ENCODE measurements at places on chromosomes 2 and 18.
A peak's percentile ranks its signal among the peaks of the same experiment; 100 is the strongest.

- DNase-seq, result no peak
Measured at GRCh38 chr2:85854166-85854509, 34.7 kb downstream of the ST3GAL5 start.

DNA sequence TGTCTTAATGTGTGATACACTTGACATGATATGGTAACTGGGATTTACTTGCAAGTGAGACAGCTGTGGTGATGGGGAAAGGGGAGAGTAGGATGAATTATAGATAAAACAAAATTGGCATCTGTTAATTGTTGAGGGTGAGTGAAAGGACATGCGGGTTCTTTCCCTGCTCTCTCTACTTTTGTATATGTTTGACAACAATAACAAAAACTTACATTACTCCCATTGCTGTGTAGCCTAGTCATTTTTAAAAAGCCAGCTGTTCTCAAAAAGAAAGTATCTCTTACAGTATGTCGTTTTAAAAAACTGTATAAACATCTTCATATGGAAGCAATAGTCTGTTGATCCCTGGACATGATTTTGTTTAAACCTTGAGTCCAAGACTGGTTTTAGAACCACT, 117.6 kb downstream of the MYO1B start:
- no peak for DNase-seq

GRCh38 chr2:186328838-186329237, 157.2 kb upstream of the ZC3H15 start:
- DNase-seq, result peak; percentile 75

GRCh38 chr18:79806976-79807841, 9.5 kb downstream of the KCNG2 start:
- DNase-seq, result no peak

GRCh38 chr2:15804246-15804619, 136.1 kb upstream of the MYCN start:
- DNase-seq, result no peak

GRCh38 chr18:62763101-62763521, 47.8 kb downstream of the PHLPP1 start:
- DNase-seq, result no peak

DNA sequence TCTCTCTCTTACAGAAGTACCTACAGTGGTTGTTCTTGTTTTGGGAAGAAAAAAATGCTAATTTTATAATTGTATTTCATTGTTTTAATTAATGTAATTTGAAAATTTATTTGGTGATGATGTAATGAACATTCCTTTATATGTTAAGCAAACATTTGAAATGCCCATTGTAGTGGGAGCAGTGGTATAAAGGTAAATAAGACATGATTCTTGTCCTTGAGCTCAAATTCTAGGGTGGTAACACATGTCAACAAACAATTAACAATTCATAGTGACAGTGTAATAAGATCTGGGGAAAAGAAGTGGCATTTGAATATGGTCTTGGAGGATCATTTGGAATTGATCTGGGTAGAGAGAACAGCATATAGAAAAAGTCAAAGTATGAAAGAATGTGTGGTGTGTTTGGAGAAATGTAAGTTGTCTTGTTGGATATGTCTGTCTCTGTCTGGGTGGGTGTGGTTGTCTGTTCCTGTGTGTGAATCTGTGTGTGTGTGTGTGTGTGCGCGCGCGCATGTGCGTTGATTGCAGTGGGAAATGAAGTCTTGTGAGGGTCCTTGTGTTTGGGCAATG, 5.8 kb downstream of the PTPN4 start:
- DNase-seq, result no peak

GRCh38 chr18:34978533-34978893, 62.7 kb upstream of the MAPRE2 start:
- peak; percentile 37 for DNase-seq

DNA sequence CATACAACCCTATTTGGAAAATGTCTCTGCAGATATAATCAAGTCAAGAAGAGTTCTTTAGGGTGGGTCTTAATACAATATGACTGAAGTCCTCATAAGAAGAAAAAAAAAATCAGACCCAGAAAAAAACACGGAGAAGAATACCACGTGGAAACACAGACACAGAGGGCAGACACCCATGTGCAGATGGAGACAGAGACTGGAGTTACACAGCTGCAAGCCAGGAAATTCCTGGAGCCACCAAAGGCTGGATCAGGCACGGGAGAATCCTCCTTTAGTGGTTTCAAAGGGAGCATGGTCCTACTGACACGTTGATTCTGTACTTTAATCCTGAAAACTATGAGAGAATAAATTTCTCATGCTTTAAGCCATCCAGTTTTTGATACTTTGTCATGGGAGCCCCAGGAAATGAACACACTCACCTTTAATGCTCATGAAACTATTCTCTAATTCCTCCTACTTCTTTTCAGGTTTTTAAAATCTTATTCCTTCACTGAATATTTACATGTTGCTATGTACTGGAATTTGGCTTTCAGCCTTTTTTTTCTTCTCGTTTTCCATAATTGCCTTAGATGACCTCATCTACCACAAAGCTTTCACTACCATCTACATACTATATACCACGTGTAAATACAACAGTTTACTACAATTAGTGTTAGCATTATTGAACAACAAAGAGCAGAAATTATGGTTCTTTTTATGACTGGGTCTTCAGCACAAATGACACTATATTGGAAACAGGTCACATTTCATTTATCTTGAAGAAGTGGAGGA, 529.1 kb downstream of the IRS1 start:
- no peak for DNase-seq

Data from skin of body (tissue), 3 donors.